SHP77 treated with DMSO at 0.1 percent for 48 hours (cell line): ENCODE measurements at places on chromosomes 2 and 18.

GRCh38 chr18:48813833-48814489, 136.8 kb downstream of the SMAD7 start:
- no peak for DNase-seq

DNA sequence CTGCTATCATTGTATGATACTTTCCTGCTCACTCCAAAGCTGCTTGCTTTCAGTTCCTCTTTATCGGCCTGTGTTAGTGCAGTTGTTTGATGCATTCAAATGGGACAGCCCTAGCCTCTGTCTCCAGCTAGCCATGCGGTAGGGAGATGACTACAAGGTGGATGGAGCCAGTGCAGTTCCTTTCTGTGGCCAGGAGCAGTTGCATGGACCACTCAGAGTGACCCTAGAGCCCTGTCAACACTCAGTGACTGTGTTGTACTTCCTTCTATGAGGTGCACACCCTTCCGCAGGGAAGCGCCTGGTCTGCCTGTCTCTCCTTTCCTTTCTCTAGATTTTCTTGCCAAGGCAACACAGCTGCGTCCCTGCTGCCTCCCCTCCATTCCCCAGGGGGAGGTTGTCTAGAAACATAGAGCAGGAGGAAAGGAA, 33.8 kb downstream of the KCNS3 start:
- no peak for DNase-seq

DNA sequence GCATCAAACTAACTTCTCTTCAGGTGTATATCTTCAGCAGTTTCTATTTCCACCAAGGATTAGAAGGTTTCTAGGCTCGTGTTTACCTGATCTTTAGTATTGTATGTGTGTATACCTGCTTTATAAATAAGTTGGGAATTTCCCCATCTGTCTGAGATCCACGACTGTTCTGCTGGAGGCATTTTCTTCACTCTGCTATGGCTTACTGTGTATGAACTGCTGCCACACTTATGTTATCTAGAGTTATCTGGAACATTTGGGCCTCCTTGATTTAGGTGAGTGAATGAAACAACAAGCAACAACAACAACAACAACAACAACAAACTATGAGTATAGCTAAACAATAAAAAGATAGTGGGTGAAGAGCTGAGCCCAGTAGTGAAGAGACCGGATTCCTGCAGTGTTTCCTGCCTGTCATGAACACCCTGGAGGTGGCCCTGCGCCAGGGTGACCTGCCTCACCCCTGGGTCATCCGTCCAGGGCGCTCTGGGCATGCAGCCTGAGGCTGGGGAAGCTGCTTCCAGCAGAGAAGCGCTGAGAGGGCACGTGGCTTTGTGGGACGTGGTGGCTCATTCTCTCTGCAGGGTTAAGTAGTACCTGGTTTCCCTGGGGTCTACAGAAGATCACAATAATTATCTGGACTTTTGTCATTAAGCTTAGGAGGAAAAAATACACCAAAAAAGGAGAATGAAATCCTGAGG, 56.1 kb upstream of the GATA6 start:
- no peak for DNase-seq

GRCh38 chr2:18475884-18476283, 84.6 kb downstream of the RDH14 start:
- DNase-seq, result no peak

- no peak for DNase-seq
Observed at GRCh38 chr2:28393114-28393836, 617 bp downstream of the FOSL2 start.

GRCh38 chr2:80530442-80531064, 226.0 kb upstream of the LRRTM1 start:
- no peak for DNase-seq

GRCh38 chr2:46007412-46007811, 289.8 kb upstream of the EPAS1 start:
- DNase-seq, result no peak

DNA sequence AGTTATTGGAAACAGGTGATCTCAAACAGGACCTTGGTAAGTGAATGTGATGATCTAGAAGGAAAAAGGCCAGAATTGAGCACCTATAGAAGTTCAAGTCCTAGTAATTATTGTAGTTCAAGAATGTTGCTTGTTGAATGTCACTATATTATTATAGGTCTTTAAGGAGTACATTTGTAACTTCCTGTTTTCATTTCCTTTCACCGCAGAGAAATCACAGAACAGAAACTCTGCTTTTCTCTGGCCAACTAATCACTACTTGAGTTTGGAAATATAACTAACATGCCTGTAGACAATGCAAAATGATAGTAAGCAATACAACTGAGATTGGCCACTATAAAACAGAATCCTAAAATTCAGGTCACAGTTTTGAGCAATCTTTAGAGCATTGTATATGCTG, 61.8 kb upstream of the EFEMP1 start:
- DNase-seq, result no peak

- no peak for DNase-seq
Observed at GRCh38 chr2:158495175-158495574, 38.4 kb downstream of the PKP4 start.

GRCh38 chr2:155141418-155141817, 442.9 kb downstream of the KCNJ3 start:
- DNase-seq, result no peak
